ENCODE measurements at places on chromosomes 6 and 20. TPM values are rescaled to one million over a fixed set of nuclear protein-coding genes. Genes with fewer than 3 reads are reported as not detected.

DNA sequence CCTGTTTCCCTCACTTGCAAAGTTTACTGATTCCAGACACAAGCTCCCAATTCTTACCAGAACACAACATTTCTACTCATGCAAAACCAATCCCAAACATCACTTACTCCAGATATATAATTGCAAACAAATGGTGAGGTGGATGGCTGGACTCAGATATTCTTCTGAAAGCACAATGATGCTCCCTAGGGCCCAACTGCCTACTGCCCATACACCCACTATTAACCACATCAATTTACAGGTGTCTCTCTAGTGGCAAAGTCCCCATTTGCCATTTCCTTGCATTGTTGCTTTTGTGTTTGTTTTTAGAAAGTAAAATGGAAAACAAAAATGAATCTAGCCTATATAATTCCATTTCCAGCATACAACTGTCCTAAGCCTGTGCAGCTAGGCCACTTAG lies 320.9 kb upstream of the PRDM1 start:
- H3K4me3 ChIP-seq = no peak overlapping the region
- no peak overlapping the region for H3K27ac ChIP-seq
- no peak for DNase-seq
- H3K27me3 ChIP-seq = no peaks in the 10 kb centered on the region

GRCh38 chr6:144314003-144314485 lies 28.9 kb downstream of the UTRN start:
- peaks cover 6% of the 10 kb centered on the region for H3K36me3 ChIP-seq
- peaks cover 7% of the 10 kb centered on the region for H3K27me3 ChIP-seq
- no peak for DNase-seq
- H3K27ac ChIP-seq = no peak overlapping the region
- H3K4me3 ChIP-seq = no peak overlapping the region

GRCh38 chr20:34491226-34491931 lies 24.8 kb upstream of the DYNLRB1 start:
- no peaks in the 10 kb centered on the region for H3K27me3 ChIP-seq
- H3K4me1 ChIP-seq = no peaks in the 10 kb centered on the region
- H3K27ac ChIP-seq = no peak overlapping the region
- peaks cover 43% of the 10 kb centered on the region for H3K36me3 ChIP-seq
- H3K4me3 ChIP-seq = no peak overlapping the region
- no peak for DNase-seq

DNA sequence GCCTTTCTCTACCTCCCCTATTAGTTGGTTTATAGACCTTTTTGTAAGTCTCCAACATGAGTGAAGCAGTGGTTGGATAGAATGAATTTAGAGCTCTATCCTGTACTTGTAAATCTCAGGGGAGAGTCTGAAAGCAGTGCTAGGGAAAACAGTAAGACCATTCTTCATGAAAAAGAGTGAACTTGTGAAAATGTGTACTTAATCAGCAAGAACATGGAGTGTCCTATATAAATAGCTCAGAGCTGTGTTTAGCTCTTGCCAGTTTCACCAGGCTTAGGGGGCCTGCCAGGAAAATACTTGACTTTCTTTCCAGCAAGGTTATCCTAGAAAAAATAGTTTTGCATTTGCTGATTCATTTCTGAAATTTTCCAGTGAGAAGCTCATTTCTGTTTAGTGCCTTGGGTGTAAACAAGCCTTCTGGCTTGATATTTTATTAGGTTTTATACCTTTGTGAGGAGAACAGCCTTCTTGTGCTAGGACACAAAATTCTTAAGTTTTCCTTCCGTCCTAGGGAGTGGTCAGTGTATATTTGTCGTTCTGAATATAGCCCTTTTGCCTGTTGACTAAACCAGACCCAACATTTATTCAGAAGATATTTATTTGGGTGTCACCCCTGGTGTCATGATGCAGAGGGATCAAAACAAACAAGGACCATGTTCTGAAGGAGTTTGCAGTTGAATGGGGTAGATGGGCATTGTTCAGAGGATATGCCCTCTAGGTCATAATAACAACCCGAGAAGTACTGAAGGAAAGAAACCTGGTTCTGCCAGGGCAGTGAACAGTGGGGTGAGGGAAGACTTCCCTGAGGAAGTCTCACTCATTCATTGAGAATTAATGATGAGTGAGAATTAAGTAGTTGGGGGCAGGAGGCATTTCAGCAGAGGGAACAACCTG lies 7.6 kb downstream of the ARFGEF2 start:
- H3K36me3 ChIP-seq = peaks cover 4% of the 10 kb centered on the region
- H3K4me1 ChIP-seq = peaks cover 24% of the 10 kb centered on the region
- H3K27ac ChIP-seq = no peak overlapping the region
- DNase-seq = no peak
- no peak overlapping the region for H3K4me3 ChIP-seq
- H3K27me3 ChIP-seq = no peaks in the 10 kb centered on the region

The SNAI1 gene
- 3.5 TPM for total RNA-seq

The PHACTR3 gene
- not detected for total RNA-seq

The HS3ST5 gene
- total RNA-seq = not detected

The OR14J1 gene
- total RNA-seq = not detected

The DAAM2 gene
- total RNA-seq = not detected

All from activated T-helper 1 cell treated with anti-CD3 and anti-CD28 coated beads, Interleukin-12 subunit alpha, Interleukin-12 subunit beta, Interleukin-2, Interleukin-4 antibody, amounts not matched to agents 30 ng/mL and 10 ng/mL and 1 ng/mL, durations not matched to agents 14 hours and 24 hours and 36 hours (primary cell).